CD4-positive, alpha-beta T cell (primary cell): ENCODE measurements at places on chromosomes 2 and 18. TPM values are rescaled to one million over a fixed set of nuclear protein-coding genes. Genes with fewer than 3 reads are reported as not detected.

Gene TMEM178A
- 0.53 TPM for total RNA-seq

Gene ESPNL
- not detected for total RNA-seq

DNA sequence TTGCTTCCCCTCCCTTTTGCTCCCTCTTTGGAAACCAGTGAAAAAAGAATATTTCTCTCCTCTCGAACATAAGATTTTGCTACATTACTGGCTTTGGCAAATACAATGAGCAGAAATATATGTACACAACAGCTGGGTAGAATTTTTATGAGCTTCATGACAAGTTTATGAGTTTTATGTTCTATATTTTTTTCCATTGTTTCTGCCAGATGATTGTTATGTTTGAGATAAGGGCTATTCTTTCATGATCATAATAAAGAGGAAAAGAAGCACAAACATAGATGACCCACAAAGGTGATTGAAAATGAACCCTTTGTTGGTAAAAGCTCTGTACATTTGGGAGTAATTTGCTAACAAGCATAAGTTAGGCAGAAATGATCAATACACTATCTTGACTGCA, 14.8 kb upstream of the TFPI start:
- no peak for DNase-seq

- DNase-seq: no peak
Measured at GRCh38 chr2:46875226-46875899, 40.2 kb downstream of the MCFD2 start.

GRCh38 chr2:37779611-37780386, 108.4 kb upstream of the CDC42EP3 start:
- no peak for DNase-seq

DNA sequence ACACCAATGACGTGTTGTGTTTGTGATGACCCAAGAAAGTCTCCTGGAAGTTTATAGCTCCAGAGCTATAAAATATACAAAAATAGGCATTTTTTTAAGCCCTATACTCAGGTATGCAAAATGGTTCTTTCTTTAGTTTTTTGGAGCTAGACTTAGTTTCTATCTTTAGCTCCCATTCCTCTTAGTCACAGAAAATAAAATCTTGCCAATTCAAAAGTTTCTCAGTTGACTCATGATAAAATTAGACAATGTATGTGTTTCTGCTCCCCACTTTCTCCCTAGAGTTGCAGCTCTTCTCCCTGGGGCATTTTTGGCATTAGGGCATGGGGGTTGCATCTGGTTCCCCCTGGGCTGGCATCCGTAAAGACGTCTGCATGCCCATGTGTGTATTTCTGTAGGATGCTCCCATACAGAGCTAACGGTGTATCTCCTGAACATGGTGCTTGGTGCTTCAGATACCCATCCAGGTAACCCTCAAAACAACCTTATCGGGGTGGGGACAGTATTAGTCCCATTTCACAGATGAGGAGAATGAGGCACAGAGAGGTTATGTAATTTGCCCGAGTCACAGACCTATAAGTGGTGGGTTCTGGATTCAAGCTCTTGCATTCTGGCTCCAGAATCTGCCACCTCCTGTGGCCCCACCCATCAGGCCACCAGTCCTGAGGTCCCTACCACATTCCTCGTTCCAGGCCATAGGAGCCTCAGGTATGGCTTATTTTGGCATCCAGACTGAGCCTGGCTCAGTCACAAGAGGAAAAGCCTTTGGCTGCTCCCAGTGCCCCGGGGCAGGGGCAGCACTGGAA, 43.1 kb upstream of the ASAP2 start:
- DNase-seq: no peak

DNA sequence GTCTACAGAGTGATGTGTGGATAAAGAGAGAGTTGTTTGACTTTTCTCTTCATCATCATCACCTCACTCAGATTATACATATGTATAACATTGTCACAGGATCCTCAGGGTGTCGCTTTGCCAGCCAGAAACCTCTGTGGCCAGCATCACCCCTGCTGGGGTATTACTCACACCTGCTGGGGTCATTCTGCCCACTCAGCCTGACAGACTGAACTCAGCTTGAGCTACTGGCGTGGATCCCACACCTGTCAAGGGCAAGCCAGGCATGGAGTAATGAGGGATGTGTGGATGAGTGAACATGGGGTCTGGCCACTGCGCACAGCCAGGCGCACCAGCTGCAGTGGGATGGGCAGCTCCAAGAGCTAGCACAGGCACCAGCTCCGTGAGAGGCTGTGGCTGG, 870.6 kb downstream of the CBLN2 start:
- DNase-seq: no peak

GRCh38 chr18:74733598-74733997, 135.9 kb downstream of the ZNF407 start:
- DNase-seq: no peak

DNA sequence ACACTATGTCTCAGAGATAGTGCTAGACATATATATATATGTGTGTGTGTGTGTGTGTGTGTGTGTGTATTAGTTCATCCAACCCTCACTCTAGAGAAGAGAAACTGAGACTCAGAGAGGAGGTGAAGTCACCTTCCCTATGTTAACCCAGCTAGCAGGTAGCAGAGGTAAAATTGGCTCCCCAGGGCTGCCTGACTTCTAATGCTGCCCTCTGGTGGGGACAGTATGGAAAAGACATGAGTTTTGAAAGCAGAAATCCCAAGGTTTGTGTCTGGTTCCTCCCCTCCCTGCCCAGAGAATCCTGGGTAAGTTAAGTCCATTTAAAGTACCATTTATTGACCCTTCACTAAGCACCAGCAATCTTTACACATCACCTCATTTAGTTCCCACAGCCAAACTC, 137.7 kb downstream of the THNSL2 start:
- no peak for DNase-seq
